ENCODE measurements at places on chromosomes 2 and 18. TPM values are rescaled to one million over a fixed set of nuclear protein-coding genes. Genes with fewer than 3 reads are reported as not detected.

DNA sequence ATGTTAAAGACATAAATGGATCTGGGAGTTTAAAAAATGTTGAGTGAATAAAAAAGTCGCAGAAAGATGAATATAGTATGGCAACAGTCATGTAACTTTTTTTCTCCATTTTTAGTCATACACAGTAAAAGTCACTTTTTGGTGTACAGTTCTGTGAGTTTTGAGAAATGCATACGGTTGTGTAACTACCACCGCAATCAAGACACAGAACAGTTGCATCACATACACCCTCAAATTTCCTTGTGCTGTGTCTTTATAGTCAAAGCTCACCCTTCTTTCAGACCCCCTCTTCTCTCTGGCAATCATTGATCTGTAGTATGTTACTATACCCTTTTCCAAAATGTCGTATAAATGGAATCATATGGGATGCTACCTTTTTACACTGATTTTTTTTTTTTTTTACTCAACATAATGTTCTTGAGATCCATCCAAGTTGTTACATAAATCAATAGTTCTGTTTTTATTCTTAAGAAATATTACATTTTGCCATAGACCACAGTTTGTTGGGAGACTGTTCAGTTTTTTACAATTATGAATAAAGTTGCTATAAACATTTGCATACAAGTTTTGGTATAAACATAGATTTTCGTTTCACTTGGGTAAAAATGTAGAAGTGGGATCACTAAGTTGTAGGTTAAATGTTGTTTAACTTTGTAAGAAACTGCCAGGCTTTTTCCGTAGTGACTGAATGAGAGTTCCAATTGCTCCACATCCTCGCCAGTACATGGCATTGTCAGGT lies 35.4 kb upstream of the AGFG1 start:
- H3K27me3 ChIP-seq = no peaks in the 10 kb centered on the region
- peaks cover 14% of the 10 kb centered on the region for H3K36me3 ChIP-seq
- H3K4me3 ChIP-seq = no peak overlapping the region
- no peak overlapping the region for H3K27ac ChIP-seq

DNA sequence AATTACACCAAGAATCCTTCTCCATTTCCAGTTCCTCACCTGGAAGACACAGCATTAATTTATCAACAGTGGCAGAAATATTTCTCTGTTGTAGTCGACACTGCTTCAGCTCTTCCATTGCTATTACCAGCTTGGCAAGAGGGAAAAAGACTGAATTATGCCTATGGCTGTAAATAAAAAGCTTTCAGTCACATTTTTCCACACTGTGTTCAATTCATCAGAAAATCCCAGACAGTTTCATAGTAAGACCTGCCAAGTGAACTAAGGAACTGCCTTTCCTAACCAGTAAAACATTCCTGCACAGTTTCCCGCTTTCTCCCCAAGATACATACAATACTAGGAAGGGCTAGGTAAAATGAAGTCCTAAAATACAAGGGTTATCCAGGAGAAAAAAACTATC lies 94.7 kb downstream of the EXOC6B start:
- no peaks in the 10 kb centered on the region for H3K4me1 ChIP-seq
- no peak overlapping the region for H3K4me3 ChIP-seq
- no peaks in the 10 kb centered on the region for H3K27me3 ChIP-seq
- no peak overlapping the region for H3K27ac ChIP-seq

Gene NMS
- total RNA-seq = not detected

Gene ANO7
- total RNA-seq = 0.90 TPM

DNA sequence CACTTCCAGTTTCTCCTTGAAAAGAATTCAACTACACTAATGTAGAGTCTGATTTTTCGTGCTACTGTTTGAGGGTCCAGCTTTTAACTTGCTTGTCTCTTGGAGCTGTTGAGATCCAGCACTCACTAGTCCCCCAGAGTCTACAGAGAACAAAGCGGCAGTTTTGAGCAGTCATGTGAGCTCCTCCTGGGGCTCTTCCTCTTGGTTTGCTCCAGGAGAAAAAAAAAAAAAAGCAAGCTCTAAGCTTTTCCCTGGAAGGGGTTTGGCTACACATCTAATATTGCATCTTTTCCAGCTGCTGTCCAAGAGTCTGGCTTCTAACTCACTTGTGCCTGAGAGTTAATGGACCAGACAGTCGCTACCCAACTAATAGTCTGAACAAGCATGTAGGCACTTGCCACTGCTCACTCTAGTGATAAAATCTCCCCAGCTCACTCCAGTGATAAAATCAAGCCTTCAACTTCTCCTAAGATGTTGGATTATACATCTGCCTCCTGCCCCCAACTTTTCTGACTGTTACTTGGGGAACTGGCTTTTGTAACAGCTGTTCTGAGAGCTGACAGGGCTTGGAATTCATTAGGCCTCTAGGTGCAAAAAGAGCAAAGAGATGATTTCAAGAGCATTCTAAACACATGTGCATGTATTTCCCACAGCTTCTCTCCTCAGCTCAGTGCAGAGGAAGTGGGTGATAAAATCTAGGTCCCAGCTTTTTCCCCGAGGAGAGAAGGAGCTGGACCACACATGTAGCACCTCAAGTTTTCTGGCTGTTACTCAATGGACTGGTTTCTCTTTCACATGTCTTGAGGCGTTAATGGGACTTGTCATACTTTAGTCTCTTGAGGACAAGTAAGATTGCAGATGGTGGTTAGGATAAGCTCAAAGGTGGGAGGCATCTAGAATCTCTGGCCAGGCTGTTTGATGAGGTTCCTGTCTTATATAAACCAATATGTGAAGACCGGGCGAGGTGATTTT lies 750.5 kb downstream of the LRP1B start:
- no peaks in the 10 kb centered on the region for H3K4me1 ChIP-seq
- DNase-seq = no peak
- H3K36me3 ChIP-seq = no peaks in the 10 kb centered on the region
- H3K27ac ChIP-seq = no peak overlapping the region

DNA sequence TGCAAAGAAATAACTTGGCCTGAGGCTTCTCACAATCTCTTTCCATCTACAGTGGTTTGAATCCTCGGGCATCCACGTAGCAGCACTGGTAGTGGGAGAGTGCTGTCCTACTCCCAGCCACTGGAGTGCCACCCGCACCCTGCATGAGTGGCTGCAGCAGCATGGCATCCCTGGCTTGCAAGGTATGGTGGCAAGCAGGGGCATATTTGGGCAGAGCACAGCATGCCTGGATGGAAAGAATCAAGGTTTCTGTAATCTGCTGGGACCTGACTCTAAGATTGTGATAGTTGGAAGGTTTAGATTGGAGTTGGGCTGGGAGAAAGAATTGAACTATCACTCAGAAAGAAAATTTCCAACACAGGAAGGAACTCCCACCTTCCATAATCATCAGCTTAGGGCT lies 4.0 kb downstream of the CAD start:
- peaks cover 50% of the 10 kb centered on the region for H3K36me3 ChIP-seq
- peaks cover 38% of the 10 kb centered on the region for H3K4me1 ChIP-seq
- DNase-seq = no peak
- no peaks in the 10 kb centered on the region for H3K27me3 ChIP-seq

GRCh38 chr18:67692811-67693210 lies 176.3 kb upstream of the DSEL start:
- H3K36me3 ChIP-seq = no peaks in the 10 kb centered on the region
- no peak for DNase-seq
- no peaks in the 10 kb centered on the region for H3K27me3 ChIP-seq
- no peak overlapping the region for H3K27ac ChIP-seq

DNA sequence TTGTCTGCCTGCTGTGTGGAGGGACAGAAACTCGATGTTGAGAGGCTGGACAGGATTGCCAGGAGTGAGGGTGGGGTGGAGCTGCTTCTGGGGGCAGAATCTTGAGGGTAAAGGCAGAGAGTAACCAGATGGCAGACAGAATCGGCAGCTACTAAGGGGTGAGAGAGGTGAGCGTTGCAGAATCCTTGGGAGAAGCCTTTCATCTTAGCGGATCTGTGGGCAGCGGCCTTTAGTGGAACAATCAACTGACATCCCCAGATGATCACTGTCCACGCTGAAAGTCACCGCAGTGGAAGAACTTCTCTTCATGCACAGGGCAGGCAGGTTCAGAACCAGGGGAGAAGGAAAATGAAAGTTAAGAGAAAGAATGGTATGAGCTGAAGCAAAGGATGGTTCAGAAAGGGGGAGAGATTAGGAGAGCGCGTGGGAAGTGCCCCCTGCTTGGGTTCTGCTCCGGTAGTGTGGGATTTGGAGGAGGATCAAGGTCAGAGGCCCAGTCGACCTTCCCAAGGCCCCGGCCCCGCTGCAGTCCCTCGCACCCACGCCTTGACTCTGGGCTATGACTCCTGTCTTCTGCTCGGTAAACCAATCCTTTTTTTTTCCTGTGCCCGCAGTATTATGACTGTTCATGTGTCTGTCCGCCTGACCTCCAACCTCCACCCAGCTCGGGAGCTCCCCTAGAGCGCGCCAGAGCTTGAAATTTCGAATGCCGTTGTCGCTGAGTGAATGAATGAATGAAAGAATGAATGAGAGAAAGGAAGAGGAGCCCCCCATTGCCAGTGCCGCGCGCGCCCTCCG lies 584 bp downstream of the BOLA3 start:
- no peak overlapping the region for H3K4me3 ChIP-seq
- DNase-seq = peak; percentile 65
- no peaks in the 10 kb centered on the region for H3K36me3 ChIP-seq
- H3K27me3 ChIP-seq = no peaks in the 10 kb centered on the region
- peaks cover 10% of the 10 kb centered on the region for H3K4me1 ChIP-seq
- H3K27ac ChIP-seq = no peak overlapping the region

DNA sequence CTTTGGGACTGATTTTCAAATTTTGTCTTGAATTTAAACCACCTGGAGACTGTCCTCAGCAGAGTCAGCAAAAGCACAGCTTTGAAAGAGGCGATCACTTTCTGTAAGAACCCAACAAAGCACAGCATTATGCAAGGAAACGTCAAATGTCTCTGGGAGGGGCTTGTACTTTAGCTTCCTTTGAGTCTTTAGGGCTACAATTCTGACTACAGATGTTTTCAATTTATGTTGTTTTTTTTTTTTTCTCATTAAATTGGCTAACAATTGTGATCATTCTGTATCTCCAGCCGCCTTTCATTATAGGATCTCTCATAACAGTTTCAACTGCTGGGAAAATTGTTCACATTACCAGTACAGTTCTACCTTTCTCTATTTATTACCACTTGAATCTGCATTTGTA lies 48.3 kb downstream of the COL3A1 start:
- no peak for DNase-seq
- no peak overlapping the region for H3K4me3 ChIP-seq
- no peaks in the 10 kb centered on the region for H3K36me3 ChIP-seq

Gene UGT1A4
- not detected for total RNA-seq

- no peak overlapping the region for H3K27ac ChIP-seq
- no peak overlapping the region for H3K4me3 ChIP-seq
- H3K36me3 ChIP-seq = peaks cover 2% of the 10 kb centered on the region
- DNase-seq = no peak
- peaks cover 6% of the 10 kb centered on the region for H3K27me3 ChIP-seq
Observed at GRCh38 chr2:28480403-28481049, 15.3 kb upstream of the PLB1 start.

DNA sequence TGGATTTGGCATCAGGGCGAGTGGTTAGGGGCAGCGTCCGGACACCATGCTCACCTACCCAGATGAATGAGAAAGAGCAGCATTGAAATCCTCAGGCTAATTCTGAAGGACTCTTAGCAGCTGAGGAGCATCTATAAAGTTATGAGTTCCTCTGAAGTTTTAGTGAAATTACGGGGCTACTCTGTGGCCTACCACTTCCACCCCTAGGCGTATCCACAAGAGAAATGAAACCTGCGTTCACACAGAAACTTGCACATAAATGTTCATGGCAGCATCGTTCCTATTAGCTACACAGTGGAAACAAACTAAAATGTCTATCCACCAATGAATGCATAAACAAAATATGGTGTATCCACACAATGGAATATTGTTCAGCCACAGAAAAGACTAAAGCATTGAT lies 98.0 kb downstream of the GBX2 start:
- H3K27me3 ChIP-seq = peaks cover 5% of the 10 kb centered on the region
- DNase-seq = no peak
- no peak overlapping the region for H3K27ac ChIP-seq
- H3K4me1 ChIP-seq = no peaks in the 10 kb centered on the region

Gene PID1
- not detected for total RNA-seq
